Activated B cell treated with CpG ODN at 0.5 μM for 24 hours (primary cell): ENCODE measurements at places on chromosomes 1 and 21.

DNA sequence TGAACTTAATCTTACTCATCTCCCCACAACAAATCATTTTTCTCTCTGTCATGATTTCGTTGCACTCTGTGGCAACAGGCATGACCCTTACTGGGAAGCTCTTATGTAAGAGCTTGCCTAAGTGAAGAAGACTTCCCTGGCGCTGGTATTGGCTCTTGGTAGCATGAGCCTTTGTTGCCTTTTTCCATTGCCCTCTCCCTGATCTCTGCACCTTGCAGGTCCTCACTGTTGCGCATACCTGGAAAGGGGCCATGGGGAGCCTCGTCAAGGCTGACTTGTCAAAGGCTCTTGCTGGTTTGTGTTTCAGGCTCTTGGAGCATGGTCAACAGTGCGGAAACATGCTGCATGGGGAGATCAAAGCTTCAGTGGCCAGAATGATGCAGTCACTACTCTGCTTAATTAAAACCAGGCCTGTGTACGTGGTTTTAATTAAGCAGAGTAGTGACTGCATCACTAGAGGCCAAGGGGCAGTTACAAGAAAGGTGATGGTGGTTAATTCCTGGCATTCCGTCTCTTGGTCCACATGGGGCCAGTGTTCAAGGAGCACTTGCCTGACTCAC lies 141.3 kb downstream of the SPATA46 start:
- no peak for DNase-seq

DNA sequence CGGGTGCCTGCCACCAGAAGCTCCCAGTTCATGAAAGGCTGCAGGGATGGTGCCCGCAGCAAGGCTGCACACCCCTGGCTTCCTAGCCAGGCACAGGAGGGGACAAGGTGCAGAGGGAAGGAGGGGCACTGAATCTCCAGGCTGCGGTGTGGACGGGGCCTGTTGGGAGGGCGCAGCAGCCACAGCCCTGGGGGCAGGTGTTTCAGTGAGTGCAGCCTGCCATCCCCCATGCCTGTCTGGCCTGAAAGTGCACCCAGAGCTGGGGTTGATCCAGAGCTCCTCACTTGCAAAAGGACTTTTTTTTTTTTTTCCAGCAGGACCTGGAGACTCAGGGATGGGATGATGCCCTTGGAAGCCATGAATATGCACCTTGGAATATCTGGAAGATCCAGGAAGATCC lies 153.7 kb upstream of the C1orf174 start:
- DNase-seq, result no peak

DNA sequence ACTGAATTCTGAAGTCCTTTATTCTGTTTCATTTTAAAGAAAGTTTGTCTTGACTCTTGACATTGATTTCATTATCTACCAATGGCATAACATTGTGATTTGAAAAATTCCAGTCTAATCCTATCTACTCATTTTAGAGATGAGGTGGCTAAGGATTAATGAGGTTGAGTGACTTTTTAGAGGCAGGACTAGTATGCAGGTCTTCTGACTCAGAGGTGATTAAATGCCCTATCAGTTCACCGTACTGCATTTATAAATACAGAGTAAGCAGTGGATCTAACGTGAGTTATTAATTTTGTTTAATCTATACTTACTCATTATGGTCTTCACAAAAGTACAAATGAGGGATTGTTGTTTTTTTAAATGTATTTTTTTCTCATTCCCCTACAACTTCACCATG lies 277.6 kb downstream of the PTBP2 start:
- no peak for DNase-seq

DNA sequence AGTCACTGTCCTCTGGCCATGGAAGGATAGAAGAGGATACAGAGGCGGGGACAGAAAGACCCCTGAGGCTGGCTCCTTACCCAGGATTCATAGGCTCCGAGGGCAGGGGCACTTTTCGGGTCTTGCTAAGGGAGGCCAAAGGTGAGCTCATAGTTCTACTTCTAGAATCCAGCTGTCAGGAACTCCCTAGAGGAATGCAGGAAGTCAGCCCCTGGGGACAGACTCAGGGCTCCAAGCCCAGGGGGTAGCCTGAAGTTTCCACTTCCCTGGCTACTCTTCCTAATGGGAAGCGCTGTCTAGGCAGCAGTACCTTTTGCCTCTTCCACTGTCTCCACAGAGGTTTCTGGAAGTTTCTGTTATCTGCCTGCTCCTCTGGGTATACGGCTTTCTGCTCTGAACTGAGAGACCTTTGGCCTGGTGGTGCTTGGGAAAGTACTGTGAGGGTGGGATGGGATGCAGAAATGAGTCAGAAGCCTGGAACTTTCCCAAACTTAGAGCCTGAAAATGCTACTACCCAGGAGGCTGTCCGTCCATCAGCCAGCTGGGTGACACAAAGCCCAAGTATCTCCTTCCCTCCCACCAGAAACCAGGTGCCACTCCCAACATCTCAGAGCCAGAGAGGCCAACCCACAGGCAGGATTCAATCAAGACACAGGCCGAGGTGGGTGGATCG lies 3.6 kb downstream of the UBXN11 start:
- DNase-seq, result no peak

DNA sequence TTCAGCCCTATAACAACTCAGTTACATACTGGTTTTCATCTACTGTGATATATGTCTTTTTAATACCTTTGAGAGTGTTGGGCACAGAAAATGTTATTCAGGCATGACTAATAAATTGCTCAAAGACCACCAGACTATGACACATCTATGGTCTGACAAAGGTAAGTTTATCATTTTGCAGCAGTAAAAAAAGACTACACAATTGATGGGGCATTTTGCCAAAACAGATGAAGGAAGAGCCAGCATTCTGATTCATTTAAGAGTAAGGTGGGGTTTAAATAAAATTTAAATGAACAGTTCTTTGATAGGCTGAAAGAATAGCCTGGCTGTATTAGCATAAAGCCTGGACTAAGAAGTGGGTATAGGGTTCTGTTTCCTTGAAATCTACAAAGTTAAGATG lies 8.8 kb upstream of the RNPC3 start:
- DNase-seq, result no peak

DNA sequence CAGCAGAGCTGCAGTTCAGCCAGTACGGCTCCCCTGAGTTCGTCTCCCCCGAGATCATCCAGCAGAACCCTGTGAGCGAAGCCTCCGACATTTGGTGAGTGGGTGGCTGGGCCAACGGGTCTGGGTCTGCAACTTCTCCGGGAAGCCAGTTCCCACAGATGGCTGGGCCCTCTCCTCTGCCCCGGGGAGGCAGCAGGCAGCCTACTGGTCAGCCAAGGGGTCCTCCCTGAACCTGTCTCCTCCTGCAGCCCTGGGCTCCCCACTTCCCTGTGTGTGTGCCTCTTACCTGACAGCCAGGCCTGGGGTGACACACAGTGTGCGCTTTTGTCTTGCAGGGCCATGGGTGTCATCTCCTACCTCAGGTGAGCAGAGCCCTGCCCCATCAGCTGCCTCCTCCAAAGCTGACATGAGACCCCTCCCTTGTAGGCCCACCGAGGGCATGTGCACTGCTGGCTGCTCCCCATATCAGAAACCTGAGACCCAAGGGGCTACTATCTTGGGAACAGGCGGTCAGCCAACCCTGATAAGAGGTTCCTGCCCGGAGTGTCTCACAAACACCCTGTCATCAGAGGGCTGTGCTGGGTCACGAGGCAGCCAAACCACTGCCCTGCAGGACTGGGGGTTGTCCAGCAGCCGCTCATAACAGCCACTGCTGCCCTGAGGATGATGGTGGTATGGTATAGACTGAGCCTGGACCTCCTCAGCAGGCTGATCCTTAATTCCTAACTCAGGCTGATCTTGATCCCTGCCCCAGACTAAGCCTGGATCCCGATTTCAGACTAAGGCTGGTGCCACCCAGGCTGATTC lies 37.6 kb downstream of the TRIM11 start:
- no peak for DNase-seq

DNA sequence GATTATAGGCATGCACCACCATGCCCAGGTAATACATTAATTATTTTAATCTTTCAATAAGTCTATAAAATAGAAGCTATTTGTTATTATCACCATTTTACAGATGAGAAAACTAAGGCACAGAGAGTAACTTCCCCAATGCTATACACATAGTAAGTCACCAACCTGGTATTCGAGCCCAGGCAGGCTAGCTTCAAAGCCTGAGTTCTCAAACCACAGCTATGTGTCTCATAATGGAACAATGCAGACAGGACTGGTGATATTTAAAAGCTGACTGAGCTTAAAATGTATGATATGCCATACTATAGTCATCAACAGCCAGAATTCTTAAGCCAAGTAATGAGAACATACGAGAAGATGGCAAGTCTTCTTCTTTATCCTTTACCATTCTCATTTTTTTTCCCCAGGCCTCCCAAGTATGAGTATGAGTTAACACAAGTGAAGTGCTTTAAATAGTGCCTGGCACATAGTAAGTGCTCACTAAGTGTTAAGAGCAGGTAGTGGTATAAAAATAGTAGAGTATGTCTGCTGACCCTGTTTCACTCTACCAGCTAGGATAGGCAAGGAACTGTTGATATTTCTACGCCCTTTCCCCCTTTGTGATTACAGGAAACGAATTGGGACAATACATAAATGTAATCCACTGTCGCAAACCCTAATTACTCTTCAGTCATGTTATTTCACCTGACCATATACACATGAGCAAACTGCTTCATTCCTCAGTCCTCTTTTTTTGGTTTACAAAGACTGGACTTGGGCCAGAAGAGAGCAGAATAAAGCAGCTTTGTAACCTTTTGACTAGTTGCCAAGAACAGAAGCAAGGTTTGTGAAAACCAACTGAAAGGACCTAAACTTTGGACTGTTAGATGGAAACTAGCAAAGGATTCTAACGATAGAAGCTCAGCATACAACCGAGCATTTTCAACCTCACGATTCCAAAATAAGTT lies 9.5 kb downstream of the EYA3 start:
- no peak for DNase-seq

DNA sequence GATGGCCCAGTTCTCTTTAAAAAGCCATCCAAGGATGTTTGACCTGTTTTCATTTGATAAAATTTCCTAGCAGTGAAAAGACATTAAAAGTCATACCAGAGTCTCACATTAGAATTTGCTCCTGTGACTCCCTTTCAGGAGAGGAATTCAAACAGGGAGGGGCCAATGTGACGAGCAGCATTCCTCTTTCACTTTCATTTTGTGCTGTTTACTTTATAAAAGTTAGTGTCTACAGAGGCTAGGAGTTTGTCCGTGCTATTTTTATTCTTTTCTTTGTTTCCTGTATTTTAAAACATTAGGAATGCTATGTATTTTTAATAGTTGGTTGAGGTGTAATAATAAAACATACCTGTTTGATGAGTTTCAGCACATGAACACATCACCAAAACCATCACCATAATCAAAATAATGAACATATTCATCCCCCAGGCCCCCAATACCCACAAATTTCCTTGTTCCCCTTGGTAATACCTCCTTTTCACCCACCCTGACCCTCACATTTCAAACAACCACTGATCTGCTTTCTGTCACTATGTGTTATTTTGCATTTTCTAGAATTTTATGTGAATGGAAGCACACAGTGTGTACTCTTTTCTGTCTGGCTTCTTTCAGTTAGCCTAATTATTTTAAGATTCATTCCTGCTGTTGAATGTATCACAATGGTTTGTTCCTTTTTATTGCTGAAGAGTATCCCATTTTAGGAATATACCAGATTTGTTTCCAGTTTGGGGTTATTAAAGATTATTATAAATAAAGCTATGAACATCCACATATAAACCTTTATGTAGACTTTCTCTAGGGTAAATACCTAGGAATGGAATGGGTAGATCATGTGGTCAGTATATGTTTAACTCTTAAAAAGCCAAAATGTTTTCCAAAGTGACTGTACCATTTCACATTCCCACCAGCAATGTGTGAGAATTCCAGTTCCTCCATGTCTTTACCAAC lies 129.5 kb downstream of the TENT5C start:
- no peak for DNase-seq

DNA sequence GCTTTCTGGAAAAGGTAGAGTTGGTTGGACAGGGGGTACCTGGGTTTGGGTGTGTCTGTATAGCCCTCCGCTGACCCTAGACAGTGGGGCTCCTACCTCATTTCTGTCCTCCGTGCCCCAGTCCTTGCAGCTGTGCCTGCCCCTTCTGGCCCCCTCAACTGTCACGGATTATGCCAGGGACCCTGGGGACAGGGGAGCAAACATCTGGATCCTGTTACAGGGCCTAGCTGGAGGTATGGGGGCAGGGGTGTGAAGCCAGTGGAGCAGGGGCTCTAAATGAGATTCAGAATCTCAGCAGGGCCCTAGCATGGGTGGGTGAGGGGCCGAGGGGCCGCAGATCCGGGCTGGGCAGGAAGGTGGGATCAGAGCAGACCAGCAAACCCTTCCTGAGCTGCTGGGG lies 81.0 kb downstream of the TAS1R2 start:
- no peak for DNase-seq
